ENCODE measurements at places on chromosomes 3 and 15.

GRCh38 chr3:66178206-66178605, 42.6 kb upstream of the SLC25A26 start:
- no peak for DNase-seq

- DNase-seq, result no peak
These were observed 158.2 kb upstream of the CHRM5 start for GRCh38 chr15:33810073-33810595.

DNA sequence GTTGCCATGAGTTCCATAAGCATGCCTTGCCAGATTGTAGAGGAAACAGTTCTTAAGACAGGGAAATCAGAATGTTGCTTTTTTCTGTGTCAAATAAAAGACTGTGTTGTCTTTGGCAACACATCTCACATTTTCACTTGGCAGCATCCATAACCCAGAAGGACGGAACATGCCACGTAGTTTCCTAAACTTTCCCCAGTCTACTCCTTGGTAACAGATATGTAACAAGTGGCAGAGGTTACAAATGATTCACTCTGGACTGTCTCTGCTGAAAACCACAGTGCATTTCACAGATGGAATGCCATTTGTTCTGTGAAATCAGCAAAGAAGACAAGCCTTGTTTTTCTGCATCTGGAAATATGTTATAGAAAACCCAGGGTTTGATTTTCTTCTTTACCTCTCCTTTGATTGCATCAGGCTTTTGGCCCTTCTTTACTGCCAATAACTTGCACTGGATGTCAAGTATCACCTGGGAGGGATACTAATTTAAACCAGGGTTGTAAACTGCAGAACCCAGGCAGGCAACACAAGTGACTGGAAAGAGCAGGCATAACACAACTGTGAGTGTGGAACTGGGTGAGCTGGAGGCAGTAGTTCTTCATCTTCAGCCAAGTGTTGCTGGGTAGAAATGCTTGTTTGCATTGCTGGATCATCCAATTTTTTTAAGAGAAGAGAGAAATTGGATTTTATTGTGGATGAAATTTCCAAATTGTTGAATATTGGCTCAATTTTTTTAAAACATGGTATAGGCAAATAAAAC, 124.4 kb upstream of the FOXB1 start:
- DNase-seq, result no peak

DNA sequence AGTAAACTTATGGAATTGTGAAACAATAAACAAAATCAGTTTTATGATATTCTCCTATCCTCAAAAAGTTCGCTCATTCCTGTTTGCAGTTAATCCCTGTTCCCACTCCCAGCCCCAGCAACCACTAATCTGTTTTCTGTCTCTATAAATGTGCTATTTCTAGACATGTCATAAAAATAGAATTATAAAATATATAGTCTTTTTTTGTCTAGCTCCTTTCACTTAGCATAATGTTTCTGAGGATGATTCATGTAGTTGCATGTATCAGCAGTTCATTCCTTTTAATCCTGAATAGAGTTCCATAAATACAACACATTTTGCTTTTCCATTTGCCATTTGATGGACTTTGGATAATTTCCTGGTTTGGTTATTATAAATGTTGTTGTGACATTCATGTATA, 140.0 kb downstream of the KCNAB1 start:
- no peak for DNase-seq

GRCh38 chr3:162377608-162378007, 881.0 kb downstream of the OTOL1 start:
- no peak for DNase-seq

- no peak for DNase-seq
These were observed 6.2 kb upstream of the ATP13A4 start for GRCh38 chr3:193560870-193561269.

DNA sequence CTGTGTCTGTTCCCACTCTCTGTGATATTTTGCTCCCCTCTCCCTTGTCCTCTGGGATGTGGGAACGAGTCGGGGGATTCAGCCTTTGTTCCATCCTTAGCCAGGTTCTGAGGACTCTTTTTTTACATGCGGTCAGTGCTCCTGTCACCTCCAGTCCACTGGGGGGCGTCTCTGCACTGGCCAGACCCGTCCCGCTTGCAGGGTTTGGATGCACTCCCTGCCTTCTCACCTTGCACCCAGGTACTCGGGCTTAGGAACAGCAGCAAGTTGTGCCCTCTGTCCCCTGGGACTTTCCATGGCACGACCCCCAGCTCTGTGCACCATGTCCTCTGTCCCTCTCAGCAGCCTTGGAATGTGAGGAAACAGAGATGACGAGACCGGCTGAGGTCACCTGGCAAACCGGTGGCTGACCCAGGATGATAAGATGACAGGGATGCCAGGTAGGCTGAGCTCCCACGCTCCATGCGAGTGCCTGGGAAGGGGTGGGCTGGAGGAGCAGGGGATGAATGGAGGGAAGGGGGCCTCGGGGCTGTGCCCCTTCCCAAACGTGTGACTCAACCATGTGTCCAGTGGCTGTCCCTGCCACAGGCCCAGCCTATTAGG, 27.3 kb upstream of the FGD5 start:
- DNase-seq, result no peak

- no peak for DNase-seq
These were observed 60.8 kb downstream of the CGGBP1 start for GRCh38 chr3:87997966-87998365.

DNA sequence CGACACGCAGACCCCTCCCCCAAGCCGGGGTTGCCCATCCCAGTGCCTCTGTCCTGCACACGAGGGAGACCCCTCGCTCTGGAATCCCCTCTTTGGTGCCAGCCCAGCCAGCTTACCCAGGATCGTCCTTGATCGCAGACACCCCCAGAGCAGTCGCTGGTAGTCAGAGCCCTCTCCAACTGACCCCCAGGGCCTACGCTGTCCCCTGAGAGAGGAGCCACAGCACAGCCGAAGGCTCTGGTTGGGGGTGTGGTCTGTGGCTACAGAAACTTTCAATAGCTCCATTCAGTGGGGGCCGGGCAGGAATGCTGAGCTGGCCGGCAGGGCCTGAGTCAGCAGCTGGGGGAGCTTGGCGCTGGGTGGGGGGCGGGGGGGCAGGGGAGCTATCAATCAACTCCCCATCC, at the start of gene LCTL:
TSS of gene LCTL (minus strand) at position 258 of the 404 bp plus-strand sequence. CDS start 633 bp downstream, outside the sequence.
- DNase-seq, result no peak

GRCh38 chr3:157532529-157533297, 29.5 kb upstream of the VEPH1 start:
- no peak for DNase-seq
